ENCODE measurements at places on chromosomes 2 and 18. TPM values are rescaled to one million over a fixed set of nuclear protein-coding genes. Genes with fewer than 3 reads are reported as not detected.

ICA1L gene
- 1.8 TPM for polyA plus RNA-seq

IL36B gene
- 0.14 TPM for polyA plus RNA-seq

MALL gene
- polyA plus RNA-seq: 29.0 TPM

FBXO11 gene
- 24.7 TPM for polyA plus RNA-seq

AQP4 gene
- not detected for polyA plus RNA-seq

TMBIM1 gene
- 905 TPM for polyA plus RNA-seq

CTDP1 gene
- 9.2 TPM for polyA plus RNA-seq

TMEM37 gene
- polyA plus RNA-seq: 0.13 TPM

STPG4 gene
- not detected for polyA plus RNA-seq

DNA sequence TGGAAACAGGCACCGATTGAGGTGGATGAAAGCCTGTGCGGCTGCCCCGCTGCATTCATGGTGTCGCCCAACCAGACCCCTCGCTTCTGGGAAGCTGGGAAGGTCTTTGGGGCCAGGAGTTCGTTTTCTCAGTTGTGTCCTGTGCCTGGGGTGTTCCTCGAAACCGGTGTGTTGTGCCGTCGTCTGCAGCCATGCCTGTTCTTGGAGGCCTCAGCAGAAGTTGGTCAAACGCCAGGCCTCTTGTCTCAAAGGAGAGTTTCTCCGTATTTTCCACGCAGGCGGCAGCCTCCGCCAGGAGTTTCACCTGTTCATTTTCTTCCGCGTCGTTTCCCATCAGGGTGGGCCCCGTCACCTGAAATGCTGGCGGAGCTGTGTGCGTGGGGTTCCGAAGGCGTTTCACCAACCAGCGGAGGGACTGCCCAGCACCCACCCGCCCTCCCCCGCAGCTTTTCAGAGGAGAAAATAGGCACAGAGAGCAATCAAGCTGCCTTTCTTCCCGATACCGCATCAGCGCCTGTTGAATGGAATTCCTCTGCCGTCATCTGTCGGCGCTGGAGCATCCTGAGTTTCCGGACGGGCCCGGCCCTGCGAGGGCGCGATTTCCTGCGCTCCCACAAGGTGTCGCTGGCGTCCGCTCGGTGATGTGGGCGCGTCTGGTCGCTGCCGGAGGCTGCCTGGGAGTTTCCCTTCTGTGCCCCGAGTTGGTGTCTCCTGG lies 17.0 kb upstream of the NFATC1 start:
- peaks cover 6% of the 10 kb centered on the region for H3K36me3 ChIP-seq
- no peak overlapping the region for H3K4me3 ChIP-seq
- DNase-seq: no peak

- no peaks in the 10 kb centered on the region for H3K36me3 ChIP-seq
- H3K4me3 ChIP-seq: no peak overlapping the region
- H3K27ac ChIP-seq: peak overlapping the region; percentile 96
- H3K27me3 ChIP-seq: no peaks in the 10 kb centered on the region
- H3K4me1 ChIP-seq: peaks cover 29% of the 10 kb centered on the region
- no peak for DNase-seq
Measured at GRCh38 chr2:67997903-67998302, 64.9 kb downstream of the C1D start.

GRCh38 chr18:21489919-21490495 lies 110.5 kb downstream of the ESCO1 start:
- H3K27ac ChIP-seq: no peak overlapping the region
- H3K36me3 ChIP-seq: no peaks in the 10 kb centered on the region

- H3K27ac ChIP-seq: no peak overlapping the region
- H3K27me3 ChIP-seq: no peaks in the 10 kb centered on the region
Measured at GRCh38 chr2:41580806-41581205, 467.0 kb upstream of the PKDCC start.

GRCh38 chr2:25270061-25270460 lies 71.7 kb downstream of the DNMT3A start:
- DNase-seq: no peak
- no peaks in the 10 kb centered on the region for H3K27me3 ChIP-seq
- H3K4me1 ChIP-seq: peaks cover 6% of the 10 kb centered on the region
- no peak overlapping the region for H3K4me3 ChIP-seq
- H3K36me3 ChIP-seq: peaks cover 1% of the 10 kb centered on the region

GRCh38 chr18:75391279-75392225 lies 36.0 kb downstream of the SMIM21 start:
- H3K4me3 ChIP-seq: no peak overlapping the region
- no peak for DNase-seq
- no peaks in the 10 kb centered on the region for H3K27me3 ChIP-seq
- no peaks in the 10 kb centered on the region for H3K4me1 ChIP-seq

- H3K27ac ChIP-seq: no peak overlapping the region
- H3K4me1 ChIP-seq: peaks cover 18% of the 10 kb centered on the region
- no peak for DNase-seq
- H3K4me3 ChIP-seq: no peak overlapping the region
- H3K27me3 ChIP-seq: no peaks in the 10 kb centered on the region
- no peaks in the 10 kb centered on the region for H3K36me3 ChIP-seq
Measured at GRCh38 chr18:420661-421246, 79.7 kb downstream of the COLEC12 start.

GRCh38 chr2:39620067-39620466 lies 45.6 kb upstream of the TMEM178A start:
- H3K27ac ChIP-seq: no peak overlapping the region
- no peaks in the 10 kb centered on the region for H3K36me3 ChIP-seq
- DNase-seq: no peak
- peaks cover 13% of the 10 kb centered on the region for H3K27me3 ChIP-seq
- H3K4me1 ChIP-seq: peaks cover 6% of the 10 kb centered on the region
- H3K4me3 ChIP-seq: no peak overlapping the region

GRCh38 chr2:239153806-239154591 lies 246.8 kb downstream of the HDAC4 start:
- no peak overlapping the region for H3K27ac ChIP-seq
- no peaks in the 10 kb centered on the region for H3K27me3 ChIP-seq
- no peak for DNase-seq
- H3K4me1 ChIP-seq: peaks cover 7% of the 10 kb centered on the region
- peaks cover 5% of the 10 kb centered on the region for H3K36me3 ChIP-seq

DNA sequence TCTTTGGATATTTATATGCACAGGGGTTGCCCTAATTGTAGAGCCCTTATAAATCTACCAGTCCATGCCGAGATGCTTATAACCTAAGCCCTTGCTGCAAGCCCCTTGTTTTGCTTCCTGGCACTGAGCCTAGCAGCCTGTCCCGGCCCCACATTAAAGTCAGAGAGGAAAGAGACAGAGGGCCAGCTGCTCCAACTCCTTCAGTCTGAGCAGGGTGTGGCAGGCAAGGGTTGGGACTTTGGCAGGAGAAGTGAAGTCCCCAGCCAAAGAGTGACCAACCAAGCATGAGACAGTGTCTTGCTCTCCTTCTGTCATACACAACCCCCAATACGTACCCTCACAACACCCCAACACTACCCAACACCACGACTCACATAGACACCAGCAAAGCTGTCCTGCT lies 54.7 kb upstream of the FZD7 start:
- H3K36me3 ChIP-seq: no peaks in the 10 kb centered on the region
- peaks cover 10% of the 10 kb centered on the region for H3K4me1 ChIP-seq
- H3K27me3 ChIP-seq: no peaks in the 10 kb centered on the region
- H3K27ac ChIP-seq: no peak overlapping the region
- no peak for DNase-seq

- H3K27me3 ChIP-seq: no peaks in the 10 kb centered on the region
- no peaks in the 10 kb centered on the region for H3K36me3 ChIP-seq
- H3K4me3 ChIP-seq: no peak overlapping the region
- DNase-seq: no peak
Measured at GRCh38 chr18:80022613-80023012, 11.6 kb upstream of the RBFA start.

DNA sequence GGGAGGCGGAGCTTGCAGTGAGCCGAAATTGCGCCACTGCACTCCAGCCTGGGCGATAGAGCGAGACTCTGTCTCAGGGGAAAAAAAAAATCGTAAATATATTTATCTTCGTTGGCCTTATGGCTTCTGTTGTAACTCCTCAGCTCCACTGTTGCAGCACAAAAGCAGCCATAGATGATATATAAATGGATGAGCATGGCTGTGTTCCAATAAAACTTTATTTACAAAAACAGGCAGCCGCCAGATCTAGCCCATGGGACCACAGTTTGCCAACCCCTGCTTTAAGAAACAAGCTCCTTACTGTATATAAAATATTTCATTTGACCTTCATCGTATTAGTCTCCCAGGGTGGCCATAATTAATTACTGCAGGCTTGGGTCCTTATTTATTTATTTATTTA lies 20.1 kb downstream of the ST8SIA3 start:
- H3K36me3 ChIP-seq: no peaks in the 10 kb centered on the region
- H3K4me3 ChIP-seq: no peak overlapping the region
- DNase-seq: no peak
- no peaks in the 10 kb centered on the region for H3K4me1 ChIP-seq
- H3K27me3 ChIP-seq: no peaks in the 10 kb centered on the region
- H3K27ac ChIP-seq: no peak overlapping the region

DNA sequence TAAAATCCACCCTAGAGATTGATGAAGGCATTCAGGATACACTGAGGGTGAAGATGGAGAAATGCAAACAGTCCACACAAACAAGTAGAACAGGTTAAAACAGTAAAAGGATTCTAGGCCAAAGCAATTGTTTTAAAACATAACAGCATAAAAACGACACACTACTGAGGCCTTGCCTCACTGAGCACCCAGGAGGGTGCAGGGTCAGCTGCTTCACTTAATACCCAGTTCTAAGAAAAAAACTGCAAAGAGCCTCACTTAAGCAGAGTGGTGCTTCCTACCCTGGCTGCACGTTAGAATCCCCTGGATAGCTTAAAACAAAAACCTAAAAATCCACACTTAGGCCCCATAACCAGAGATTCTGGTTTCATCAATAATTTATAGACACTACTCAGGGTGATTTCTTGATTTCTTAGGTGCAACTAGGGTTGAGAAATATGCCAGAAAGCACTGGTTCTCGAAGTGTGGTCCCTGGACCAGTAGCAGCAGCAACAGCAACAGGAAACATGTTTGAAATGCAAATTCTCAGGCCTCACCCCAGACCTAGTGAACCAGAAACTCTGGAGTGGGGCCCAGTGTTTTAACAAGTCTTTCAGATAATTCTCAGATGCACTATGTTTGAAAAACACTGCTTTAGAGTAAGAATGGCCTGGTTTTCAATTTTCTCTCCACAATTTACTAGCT lies 279.1 kb downstream of the ZEB2 start:
- no peaks in the 10 kb centered on the region for H3K27me3 ChIP-seq
- no peak overlapping the region for H3K27ac ChIP-seq
- no peak for DNase-seq
- no peaks in the 10 kb centered on the region for H3K4me1 ChIP-seq
- no peaks in the 10 kb centered on the region for H3K36me3 ChIP-seq
- H3K4me3 ChIP-seq: no peak overlapping the region

DNA sequence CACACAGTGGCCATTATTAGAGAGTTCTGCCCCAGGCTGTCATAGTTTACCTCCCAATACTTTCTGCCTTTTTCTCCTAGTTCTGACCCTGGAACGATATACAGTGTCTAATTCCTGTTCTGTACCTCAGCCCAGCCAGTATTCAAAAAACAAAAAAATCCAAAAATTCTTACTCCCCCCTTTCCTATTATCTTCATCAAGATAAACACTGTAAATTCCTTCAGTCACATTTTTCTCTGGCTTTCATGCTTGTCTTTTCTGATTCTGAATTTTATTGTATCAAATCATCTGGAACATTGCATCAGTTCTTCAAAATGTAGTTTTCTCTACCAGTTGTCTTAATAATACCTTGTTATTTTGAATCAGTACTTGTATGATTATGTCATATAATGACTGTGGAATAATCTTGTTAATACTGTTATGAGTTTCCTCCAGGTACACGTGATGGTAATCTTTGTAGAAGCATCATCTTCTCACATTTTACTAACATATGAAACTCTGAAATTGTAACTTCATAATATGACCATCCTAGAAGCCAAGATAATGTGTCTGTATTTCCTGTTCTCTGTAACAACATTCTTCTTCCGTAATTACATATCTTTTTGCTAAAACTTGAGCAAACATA lies 79.0 kb upstream of the NOSTRIN start:
- peaks cover 11% of the 10 kb centered on the region for H3K4me1 ChIP-seq
- H3K4me3 ChIP-seq: no peak overlapping the region
- no peaks in the 10 kb centered on the region for H3K36me3 ChIP-seq
- DNase-seq: no peak
- no peaks in the 10 kb centered on the region for H3K27me3 ChIP-seq
- no peak overlapping the region for H3K27ac ChIP-seq

GRCh38 chr2:203143391-203143790 lies 95.4 kb upstream of the CYP20A1 start:
- no peaks in the 10 kb centered on the region for H3K4me1 ChIP-seq
- no peak overlapping the region for H3K4me3 ChIP-seq
- DNase-seq: no peak
- H3K36me3 ChIP-seq: no peaks in the 10 kb centered on the region
- no peaks in the 10 kb centered on the region for H3K27me3 ChIP-seq
- H3K27ac ChIP-seq: no peak overlapping the region

- no peaks in the 10 kb centered on the region for H3K4me1 ChIP-seq
- no peak overlapping the region for H3K27ac ChIP-seq
- no peak for DNase-seq
- H3K4me3 ChIP-seq: no peak overlapping the region
- no peaks in the 10 kb centered on the region for H3K27me3 ChIP-seq
- no peaks in the 10 kb centered on the region for H3K36me3 ChIP-seq
Measured at GRCh38 chr2:202848813-202849212, 22.8 kb downstream of the ICA1L start.

DNA sequence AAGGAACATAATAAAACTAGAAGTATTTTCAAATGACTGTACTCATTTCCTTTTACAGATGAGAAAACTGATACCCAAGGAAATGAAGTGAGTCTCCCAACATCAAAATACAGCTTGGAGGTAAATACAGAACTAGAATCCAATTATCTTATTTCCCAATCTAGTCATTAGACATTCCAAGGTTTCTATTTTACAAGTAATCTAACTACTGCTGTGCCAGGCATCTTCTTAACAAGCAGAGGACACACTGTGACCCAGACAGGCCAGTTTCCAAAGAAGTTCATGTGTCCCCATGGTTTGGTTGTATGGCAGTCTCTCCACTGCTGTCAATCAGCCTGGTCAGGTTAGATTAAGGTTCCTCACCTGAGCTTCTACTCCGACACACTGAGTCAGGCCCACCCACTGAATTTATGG lies 143.5 kb downstream of the THADA start:
- H3K4me1 ChIP-seq: peaks cover 8% of the 10 kb centered on the region
- no peak for DNase-seq
- H3K4me3 ChIP-seq: no peak overlapping the region
- H3K27ac ChIP-seq: no peak overlapping the region
- H3K36me3 ChIP-seq: no peaks in the 10 kb centered on the region

DNA sequence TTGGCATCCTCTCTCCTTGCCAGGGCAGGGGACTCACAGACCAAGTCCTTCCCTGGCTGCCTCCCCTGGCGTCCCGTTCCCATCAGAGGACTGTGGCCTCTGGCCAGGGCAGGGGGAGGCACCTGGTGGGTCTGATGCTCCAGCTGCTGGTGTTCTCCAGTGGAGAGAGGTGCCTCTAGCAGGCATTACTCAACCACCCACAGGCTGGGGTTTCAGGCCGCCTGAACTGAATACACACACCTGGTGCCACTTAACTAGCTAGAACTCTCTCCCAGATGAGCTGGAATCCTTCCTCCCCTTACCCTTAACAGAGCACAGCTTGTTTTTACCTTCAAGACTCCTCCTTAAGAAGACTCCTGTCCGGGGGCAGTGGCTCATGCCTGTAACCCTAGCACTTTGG lies 37.7 kb upstream of the CNGA3 start:
- peaks cover 8% of the 10 kb centered on the region for H3K27me3 ChIP-seq
- no peak for DNase-seq
- no peak overlapping the region for H3K27ac ChIP-seq
- no peak overlapping the region for H3K4me3 ChIP-seq
- no peaks in the 10 kb centered on the region for H3K4me1 ChIP-seq
- H3K36me3 ChIP-seq: no peaks in the 10 kb centered on the region

GRCh38 chr2:212843409-212844199 lies 305.0 kb upstream of the ERBB4 start:
- peak; percentile 50 for DNase-seq
- peaks cover 52% of the 10 kb centered on the region for H3K4me1 ChIP-seq
